Stimulated activated CD8-positive, alpha-beta memory T cell treated with anti-CD3 and anti-CD28 coated beads, Interleukin-2, amount 100 ng/mL, for 48 hours (primary cell): ENCODE measurements at places on chromosomes 11 and 22.

- no peak for DNase-seq
Measured at GRCh38 chr22:44242946-44243724, 62.4 kb downstream of the PARVG start.

- DNase-seq: no peak
Measured at GRCh38 chr22:26431261-26431995, 2.4 kb downstream of the ASPHD2 start.

DNA sequence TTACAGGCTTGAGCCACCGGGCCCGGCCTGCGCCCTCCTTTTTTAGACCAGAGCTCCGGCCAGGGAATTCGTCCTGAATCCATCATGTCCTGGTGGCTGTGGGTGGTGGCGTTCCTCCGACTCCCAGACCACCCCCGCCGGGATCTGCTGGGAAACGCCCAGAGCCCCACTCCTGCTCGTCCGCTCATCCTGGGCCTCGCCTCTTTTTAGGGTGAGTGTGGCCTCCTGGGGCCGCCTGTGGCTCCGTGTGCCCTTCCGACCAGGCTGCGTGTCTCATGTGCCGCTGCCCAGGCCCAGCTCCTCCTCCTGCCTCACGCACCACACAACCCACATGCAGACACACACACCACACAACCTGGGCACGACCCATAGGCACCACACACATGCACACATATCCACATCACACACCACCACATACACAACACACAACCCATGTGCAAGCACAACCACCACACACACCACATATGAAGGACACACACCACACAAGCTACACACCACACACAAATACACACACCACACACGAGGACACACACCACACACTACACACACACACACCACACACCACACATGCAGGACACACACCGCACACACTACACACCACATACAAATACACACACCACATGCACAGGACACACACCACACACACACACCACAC lies 946.2 kb downstream of the BRD1 start:
- DNase-seq: no peak

DNA sequence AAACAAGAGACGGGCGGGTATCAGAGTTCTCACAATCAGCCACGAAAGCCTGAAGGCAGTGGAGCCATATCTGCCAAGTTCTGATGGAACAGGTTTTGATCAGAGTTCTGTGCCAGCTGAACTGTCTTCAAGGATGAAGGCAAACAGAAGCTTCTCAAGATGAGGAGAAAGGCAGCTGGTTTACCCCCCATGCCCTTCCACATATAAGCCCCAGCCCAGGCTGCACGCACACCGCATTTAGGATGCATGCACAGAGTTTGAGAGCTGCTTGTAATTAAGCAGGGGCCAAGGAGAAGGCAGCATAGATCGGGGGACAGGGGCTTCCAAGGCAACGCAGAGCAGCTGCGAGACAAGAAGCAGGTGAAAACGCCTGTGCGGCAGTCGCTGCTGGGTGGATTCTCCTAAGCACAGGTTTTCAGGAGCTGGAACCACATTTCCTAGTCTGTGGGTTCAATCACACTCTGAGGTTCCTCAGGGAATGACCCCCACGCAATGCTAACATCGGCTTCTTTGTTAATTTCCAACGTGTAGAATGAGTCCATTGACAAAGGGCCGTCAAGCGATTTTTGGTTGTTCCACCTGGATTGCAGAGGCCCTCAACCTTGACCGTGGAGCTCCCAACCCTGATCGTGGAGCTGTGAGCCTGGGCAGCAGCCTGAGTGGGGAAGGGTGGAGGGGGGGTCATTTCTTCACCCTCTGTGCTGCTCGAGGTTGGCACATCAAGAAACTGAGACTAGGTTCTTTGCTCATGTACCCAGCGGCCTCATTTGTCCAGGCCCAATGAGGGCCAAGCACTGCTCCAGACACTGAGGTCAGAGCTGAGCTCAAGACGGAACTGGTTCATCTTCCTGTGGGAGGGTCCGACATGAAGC lies 81.7 kb upstream of the SHISAL1 start:
- DNase-seq: no peak

DNA sequence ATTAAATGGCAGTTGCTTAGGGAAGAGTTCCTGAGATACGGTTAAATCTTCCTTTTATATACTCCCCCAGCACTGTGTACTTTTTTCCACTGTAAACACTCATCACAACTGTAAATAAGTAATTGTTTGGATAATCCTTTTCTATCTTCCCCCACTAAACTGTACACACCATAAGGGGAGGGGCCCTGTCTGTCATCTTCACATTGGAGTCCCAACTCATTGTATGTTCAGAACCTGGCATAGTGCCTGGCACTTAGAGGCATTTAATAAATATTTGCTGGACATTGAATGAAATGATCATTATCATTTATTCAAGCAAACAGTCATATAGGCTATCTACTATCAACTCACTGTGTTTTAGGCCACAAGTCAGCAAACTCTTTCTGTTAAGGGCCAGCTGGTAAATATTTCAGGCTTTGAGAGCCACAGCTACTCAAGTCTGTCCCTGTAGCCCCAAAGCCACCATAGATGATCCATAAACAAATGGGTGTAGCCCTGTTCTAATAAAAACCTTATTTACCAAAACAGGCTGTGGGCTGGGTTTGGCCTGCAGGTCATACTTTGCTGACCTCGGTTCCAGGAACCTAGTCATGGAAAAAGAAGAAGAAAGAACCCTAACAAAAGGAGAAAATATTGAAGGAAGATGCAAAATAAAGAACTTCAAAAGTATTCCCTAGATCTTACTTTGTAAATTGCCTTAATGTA lies 70.0 kb downstream of the AMOTL1 start:
- no peak for DNase-seq

DNA sequence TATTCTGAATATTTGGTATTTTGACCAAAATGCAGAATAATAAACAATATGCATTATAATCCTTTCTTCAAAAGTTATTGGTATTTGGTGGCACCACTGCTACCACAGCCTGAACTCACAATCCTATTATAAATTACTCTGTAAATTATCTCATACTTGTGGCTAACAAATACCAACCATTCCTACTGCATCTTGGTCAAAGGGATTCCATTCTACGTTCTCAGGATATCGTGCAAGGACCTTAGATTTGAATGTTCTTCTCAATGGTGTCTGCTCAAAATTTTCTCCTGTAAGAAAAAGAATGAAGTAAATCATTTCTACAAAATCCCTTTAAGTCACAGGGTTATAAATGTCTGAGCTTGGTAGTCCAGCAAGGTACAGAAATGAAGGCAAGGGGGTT lies 58.7 kb downstream of the DENND5A start:
- no peak for DNase-seq

- DNase-seq: peak; percentile 73
Measured at GRCh38 chr22:50530877-50531545, 1.2 kb upstream of the TYMP start.

DNA sequence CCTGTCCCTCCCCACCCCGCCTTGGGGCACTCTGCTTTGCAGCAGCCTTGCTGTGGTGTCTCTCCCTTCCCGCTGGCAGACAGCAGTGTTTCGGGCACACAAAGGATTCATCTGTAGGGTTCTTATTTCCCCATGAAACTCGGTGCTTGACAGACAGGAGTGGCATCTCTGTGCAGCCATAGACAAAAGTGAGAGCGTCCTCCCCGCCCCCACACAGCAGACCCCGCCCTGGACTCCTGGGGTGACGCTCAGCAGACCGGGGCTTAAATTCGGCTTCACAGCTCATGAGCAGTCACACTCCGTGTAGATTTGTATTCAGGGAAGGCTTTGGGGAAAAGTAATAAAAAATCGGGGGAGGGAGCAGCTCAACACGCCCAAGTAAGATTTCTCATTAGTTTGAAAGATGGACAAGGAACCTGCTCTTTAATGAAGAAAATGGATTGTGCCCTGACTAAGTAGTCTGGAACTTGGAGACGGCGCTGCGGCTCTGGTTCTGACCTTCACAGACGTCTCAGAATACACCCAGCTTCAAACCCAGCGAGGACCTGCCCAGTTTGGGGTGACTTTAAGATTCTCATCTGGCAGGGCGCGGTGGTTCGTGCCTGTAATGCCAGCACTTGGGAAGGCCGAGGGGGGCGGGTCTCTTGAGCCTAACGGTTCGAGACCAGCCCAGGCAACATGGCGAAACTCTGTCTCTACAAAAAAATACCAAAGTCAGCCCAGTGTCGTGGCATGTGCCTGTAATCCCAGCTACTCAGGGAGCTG lies 136.0 kb downstream of the CACNA1I start:
- DNase-seq: no peak

DNA sequence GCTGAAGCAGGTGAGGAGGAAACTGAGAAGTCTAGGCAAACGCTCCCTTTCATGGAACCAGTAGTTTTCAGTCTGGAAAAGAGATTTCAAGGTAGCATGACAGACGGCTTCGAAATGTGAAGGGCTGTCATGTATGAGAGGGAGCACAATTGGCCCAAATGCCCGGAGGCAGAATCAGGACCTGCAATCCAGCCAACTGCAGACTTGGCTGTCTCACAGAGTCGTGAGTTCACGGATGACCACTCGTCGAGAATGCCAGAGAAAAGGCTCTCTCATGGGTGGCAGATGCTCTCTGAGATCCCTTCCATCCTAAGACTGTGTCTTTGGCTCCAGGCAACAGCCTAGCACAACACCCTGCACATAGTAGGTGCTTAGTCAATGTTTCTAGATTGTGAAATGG lies 134.8 kb downstream of the DSCAML1 start:
- no peak for DNase-seq

- DNase-seq: no peak
Measured at GRCh38 chr11:21119411-21119810, 450.0 kb downstream of the NELL1 start.

- DNase-seq: no peak
Measured at GRCh38 chr22:44382116-44383038, 69.6 kb upstream of the SHISAL1 start.

GRCh38 chr22:21866833-21867527 lies 465 bp downstream of the MAPK1 start:
- DNase-seq: peak; percentile 8

DNA sequence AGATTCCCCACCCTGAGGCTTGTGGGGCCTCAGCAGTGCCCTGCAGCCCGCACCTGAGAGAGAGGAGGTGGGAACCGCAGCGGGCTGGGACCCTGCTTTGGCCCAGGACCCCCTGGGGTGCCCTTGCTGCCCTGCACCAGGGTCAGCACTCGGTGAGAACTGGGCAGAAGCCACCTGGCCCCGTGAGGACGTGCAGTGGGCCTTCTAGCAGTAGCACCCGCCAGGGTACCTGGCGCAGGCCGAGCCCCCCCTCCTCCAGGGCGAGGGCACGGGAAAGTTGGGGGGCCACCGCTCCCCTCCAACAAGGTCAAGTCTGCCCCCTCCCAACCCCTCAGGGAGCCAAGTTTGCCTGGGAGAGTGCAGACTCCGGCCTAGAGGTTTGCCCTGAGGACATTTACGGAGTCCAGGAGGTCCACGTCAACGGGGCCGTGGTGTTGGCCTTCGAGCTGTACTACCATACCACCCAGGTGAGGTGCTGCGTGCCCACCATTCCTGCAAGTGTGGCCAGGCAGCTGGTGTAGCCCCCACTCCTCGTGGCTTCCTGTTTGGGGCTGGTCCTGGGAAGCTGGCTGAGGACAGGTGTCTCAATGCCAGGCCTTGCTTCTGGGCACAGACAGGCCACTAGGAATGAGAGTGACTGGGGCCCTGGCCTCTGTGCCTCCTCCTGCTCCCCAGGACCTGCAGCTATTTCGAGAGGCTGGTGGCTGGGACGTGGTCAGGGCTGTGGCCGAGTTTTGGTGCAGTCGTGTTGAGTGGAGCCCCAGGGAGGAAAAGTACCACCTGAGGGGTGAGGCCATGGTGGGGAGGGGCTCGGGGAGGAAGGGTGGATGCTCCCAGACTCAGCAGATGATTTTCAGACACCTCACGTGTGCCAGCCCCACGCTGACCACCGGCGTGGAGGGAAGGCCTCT lies 3.5 kb downstream of the PGGHG start:
- DNase-seq: no peak

DNA sequence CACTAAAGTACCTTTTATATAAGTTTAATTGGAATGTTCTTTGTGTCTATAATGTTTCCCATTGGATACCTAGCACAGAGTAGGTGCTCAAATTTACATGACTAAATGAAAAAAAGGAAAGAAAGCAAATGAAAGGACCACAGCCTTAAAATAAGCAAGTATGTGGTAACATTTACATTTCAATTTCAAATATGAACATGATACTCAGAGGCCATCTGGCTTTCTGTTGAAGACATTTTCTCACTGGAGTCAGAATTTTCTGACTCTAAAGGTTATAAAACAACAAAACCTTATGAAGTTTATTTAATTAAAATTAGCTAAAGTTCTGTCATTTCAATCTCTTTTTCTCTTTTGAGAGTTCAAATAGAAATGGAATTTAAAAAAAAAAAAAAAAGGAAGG lies 904 bp upstream of the ANGPTL5 start:
- DNase-seq: no peak

GRCh38 chr22:48357961-48358360 lies 1469.7 kb downstream of the BRD1 start:
- DNase-seq: no peak

GRCh38 chr11:61134801-61135257 lies 26.4 kb downstream of the VPS37C start:
- DNase-seq: no peak

DNA sequence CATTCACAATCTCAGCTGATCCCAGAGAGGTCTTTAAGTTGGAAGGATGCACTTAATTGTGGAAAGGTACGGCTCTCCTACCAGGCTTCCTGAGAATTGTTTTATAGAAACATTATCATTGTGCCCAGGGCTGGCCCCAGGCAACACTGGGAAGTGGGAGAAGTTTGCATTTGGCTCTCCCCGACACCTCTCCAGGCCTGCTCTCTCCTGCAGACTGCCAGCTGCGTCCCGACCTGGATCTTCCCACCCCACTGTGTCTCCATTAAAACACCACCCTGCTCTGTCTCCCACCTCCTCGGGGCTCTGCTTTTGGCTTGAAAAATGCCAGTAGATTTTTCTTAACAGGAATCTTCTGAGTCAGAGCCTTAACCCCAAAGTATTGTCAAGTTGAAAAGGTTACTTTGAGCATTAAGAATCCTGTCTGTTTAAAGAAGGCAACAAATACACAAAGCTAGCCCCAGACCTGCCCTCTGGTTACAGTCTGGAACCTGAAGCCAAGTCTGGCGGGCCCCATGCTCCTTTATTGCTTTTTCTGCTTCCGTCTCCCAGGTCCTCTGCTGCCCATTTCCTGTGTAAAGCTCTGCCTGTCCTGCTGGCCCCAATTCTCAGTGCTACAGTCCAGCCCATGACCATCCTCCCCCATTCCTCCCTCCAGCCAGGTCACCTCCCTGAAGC lies 530.2 kb downstream of the SOX6 start:
- no peak for DNase-seq

GRCh38 chr11:9827708-9828107 lies 163.8 kb downstream of the SWAP70 start:
- no peak for DNase-seq

GRCh38 chr11:105393326-105393725 lies 216.5 kb upstream of the GRIA4 start:
- no peak for DNase-seq

DNA sequence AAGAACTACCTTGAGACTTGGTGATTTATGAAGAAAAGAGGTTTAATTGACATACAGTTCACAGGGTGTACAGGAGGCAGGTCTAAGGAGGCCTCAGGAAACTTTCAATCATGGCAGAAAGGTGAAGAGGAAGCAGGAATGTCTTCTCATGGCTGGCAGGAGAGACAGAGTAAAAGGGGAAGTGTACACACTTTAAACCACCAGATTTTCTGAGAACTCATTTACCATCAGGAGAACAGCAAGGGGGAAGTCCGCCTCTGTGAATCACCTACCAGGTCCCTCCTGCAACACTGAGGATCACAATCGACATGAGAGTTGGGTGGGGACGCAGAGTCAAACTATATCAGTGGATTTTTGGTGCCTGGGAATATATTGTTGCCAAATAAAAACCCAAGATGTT lies 40.3 kb upstream of the OR5D13 start:
- DNase-seq: no peak

- DNase-seq: no peak
Measured at GRCh38 chr11:27443746-27444507, 28.7 kb downstream of the LGR4 start.
